Left hindlimb (tissue), 1 donor: ENCODE measurements at places on chromosomes 16 and 17.

DNA sequence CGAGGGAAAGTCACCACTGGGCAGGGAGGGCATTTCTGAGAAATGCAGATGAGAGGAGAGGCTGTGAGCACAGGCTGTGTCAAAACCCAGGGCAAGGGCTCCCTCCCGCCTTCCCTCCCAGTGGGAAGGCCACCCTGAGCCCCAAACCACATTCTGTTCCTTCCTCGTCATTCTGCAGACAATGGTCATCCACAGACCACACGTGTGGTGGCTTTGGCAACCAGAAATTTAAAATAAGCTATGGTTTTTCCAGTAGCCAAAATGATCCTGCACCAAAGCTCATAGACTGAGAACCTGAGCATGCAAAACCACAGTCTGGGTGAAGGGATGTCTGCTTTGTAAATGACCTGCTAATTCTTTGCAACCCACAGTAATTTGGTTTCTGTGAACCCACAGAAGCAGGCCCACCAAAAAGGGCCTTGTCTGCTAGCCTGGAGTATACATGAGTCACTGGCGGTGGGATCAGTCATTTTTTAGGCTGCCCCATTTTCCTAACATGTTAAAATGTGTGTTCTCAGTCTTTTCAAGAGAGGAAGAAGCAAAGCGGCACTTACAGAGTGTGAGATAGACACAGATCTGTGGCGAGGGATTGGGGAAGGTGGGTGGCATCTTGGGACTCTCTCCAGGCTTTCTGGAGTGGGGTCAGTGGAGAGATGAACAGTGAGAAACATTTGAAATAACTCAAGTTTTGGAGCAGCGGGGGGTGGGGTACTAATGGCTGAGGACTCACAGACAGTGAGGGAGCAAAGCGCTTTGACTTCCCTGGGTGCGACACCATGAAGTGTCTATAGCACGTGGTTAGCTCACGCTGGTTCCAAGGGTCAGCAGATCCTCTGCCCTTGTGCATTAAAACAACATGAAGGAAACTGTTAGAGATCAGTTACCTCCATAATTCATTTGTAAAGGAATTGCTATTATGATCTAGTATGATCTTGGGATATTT, 20.5 kb downstream of the GRB7 start:
- DNase-seq: peak; percentile 61

DNA sequence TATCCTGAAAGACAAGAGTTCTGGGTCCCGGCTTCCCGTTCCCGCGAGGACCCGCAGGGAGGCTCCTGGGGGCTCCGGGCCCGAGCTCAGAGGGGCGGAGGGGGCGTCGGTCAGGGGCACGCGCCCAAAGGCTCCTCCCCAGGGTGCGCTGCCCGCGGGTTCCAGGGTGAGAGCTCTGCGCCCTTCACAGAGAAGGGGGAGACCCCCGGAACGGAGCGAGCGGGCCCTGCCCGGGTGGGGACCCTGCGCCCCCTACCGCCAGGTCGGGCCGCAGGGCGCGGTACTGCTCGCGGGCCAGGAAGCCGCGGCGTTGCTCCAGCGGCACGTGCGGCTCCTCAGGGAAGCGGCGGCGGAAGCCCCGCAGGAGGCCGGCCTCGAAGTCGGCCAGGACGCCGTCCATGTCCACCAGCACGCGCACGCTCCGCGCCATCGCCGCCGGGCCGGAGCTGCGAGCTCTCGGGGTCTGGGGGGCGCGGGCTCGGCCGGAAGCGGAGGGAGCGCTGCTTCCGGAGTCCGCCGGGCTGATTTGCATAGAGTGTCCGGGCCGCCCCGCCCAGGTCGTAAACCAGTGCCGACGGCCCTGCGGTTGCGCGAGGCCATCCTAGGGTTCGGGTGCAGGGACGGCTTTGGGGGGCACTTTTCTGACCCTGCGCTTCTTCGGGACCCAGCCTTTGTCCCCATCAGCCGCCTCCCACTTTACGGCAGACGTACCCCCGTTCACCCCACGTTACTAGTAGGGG, at the start of gene NT5C:
Gene NT5C, minus strand, starts transcription at position 465 of the 740 bp plus-strand sequence. Its CDS starts 35 bp downstream, at position 430.
- peak; percentile 90 for DNase-seq

DNA sequence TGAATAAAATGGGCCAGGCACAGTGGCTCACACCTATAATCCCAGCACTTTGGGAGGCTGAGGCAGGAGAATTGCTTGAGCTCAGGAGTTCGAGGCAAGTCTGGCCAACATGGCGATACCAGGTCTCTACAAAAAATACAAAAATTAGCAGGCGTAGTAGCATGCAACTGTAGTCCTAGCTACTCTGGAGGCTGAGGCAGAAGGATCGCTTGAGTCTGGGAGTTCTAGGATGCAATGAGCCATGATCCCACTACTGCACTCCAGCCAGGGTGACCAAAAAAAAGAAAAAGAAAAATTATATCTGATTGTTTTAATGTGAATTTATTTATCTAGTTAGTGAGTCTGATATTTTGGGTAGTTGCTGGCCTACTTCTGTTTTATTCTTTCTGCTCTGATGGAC, 7.0 kb downstream of the IL34 start:
- no peak for DNase-seq

DNA sequence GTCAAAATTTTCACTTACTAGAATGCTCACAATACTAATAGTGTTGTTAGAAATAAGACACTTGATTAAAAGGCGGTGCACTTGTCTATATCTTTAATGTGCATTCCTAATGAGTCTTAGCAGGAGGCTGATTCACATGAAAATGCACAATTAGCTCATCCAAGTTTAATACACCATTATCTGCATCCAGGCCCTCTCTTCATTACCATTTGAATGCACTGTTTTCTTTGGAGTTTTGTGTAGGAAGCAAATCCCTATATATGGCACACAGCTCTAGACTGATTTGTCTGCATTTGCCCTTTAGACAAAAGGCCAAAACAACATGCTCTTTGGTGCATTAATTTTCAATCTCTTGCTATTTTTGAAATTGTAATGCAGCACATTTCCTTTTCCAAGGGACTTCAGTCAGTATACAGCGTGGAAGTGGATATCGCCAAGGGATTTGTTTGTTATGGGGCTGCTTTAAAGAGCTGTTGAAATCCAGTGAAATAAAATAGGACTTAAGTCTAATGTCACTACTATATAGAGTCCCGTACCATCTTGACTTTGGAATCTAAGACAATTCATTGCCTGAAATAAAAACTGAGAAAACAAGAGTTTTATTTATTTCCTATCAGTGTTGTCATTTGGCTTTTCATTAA, 257.6 kb upstream of the CPHXL start:
- DNase-seq: no peak

DNA sequence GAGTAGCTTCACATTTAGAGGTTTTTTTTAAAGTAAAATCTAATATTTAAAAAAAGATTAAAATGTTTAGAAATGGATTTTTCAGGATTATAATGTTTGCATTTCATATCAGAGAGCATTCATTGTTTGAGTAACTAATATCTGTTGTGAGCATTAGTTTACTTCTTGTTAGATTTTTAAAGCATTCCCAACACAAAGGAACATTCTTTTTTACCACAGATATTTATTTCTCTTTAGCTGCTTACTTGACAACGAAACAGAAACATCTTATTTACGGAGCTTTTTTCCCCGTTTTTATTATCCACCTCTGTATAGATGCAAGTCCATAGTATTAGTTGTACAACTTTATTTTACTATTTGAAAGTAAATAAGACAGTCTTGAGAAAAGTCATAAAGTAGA, 53.0 kb downstream of the NFAT5 start:
- DNase-seq: no peak

DNA sequence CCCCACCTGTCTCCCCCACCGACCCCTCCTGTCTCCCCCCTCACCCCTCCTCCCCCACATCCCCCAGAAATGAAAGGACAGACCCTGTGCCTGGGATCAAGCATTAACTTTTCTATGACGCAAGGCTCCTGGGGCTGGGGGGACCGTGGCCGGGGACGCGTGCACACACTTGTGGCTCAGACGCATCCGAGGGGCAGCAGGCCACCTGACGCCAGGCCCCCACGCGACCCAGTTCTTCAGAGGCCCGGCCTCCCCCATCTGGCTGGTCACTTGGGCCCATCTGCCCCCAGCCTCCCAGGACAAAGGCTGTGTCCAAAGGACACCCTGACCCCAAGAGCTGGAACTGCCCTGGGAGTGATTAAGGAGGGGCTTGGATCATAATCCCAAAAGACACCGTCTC, 14.0 kb upstream of the PVALEF start:
- DNase-seq: peak; percentile 18

DNA sequence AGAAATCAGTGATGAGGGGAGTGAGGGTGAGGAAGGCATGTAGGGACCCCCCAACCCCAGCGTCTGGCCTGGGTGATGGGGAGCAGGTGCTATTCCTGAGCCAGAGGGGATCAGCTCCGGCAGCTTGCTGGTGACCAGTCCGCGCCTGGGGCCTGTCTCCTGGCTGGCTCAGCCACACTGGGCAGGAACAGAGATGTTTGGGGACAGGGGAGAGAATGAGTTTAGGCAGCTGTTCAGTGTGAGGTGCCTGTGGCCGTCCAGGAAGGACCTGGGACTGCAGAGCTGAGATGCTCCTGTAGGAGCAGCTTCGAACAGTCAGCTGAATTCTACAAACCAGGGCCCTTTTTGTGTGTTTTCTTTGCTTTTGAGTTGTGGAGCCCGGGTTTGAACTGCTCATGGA, 23.2 kb upstream of the SPNS2 start:
- no peak for DNase-seq

DNA sequence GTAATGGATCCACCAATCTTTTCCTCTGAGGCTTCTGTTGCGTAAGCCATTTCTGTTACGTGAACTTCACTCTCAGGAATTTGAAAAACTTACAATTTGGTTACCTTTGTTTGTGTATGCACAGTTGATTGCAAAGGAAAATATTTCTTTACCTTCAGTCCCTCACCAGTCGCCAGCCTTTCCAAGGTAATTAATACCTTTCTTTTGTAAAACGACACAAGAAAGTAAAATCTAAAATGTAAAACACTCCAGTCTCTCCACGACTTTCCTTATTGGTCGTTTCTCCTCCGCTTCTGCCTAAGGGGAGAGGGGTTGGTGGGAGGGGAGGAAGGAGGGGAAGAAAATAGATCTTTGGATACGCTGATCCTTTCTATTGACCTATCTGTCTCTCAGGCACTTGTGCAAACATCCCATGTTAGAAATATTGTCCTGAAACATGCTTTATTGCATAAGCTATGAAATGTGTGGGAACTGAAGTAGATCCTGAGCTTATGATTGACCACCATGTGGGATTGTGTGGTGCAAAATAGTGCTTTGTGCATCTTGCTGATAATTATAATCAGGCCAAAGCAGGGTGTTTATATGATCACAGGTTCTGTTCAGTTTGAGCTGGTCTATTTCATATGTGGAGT, 32.4 kb upstream of the EFCAB13 start:
- DNase-seq: no peak

DNA sequence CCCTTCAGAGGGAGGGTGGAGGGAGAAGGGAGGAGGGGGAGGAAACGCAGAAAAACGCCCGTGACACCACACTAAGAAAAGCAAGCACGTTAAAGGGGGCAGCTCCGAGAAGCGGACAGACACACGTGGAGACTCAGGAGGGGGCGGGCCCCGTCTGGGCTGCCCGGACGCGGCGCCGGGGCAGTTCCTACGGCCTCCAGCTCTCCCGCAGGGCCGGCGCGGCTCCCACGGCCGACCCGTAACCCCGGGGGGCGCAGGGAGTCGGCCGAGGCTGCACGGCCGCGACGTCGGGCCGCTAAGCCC, 362 bp downstream of the KLHDC4 start:
- DNase-seq: no peak

- DNase-seq: no peak
Observed at GRCh38 chr17:27615121-27615520, 15.9 kb upstream of the LGALS9 start.

- DNase-seq: no peak
Observed at GRCh38 chr17:78101112-78101511, 27.4 kb downstream of the TMC6 start.

GRCh38 chr17:65093930-65094329, 37.4 kb upstream of the GNA13 start:
- DNase-seq: no peak

GRCh38 chr17:39225959-39226683, 376 bp upstream of the STAC2 start:
- DNase-seq: peak; percentile 90

GRCh38 chr17:73998653-73999645, 204.5 kb upstream of the RPL38 start:
- no peak for DNase-seq

GRCh38 chr17:73586275-73586832, 57.9 kb downstream of the SDK2 start:
- DNase-seq: no peak

GRCh38 chr17:76272541-76273444, 7.6 kb downstream of the UBALD2 start:
- DNase-seq: no peak

DNA sequence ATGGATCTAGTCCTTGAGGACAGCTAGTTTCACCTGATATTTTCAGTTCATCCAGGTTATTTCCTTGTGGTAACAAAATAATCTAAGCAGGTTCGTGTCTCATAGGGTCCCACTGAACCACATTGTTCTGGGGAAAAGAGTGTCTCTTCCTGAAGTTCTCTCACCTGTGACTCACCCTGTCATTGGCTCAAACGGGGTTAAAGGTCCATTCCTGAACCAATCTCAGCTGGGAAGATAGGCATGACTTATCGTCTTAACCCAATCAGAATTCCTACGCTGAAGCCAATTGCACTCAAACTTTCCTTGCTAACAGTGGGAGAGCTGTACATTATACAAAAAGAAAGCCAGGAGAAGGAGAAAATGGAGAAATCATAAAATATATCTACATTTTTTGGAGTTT, 475.8 kb downstream of the TOX3 start:
- DNase-seq: no peak

- no peak for DNase-seq
Observed at GRCh38 chr17:44760474-44761308, 1.9 kb downstream of the ADAM11 start.

DNA sequence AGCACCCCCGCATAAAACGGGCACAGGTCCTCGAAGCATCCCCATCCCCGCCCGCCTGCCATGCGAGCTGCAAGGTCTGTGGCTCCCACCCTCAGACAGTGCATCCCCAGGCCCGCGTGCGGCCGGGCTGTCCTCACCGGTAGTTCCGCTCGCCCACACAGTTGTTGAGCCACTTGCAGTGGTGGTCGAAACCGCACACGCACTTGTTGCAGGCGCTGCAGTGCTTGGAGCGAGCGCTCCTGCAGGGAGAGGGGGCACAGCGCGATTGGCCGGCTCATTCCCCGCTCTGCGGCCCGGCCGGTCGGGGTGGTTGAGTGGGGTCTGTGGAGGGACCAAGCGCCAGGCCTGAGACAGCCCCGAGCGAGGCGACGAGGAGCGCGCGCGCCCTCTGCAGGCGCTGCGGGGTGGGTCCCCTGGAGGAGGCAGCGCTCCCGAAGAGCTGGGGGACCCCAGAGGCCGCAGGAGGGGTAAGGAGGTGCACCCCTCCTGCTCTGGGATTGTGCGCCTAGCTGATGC, 6.0 kb upstream of the TPPP3 start:
- peak; percentile 73 for DNase-seq
